ENCODE measurements at places on chromosomes 2 and 18.

GRCh38 chr2:116095636-116096035 lies 1653.2 kb downstream of the DPP10 start:
- no peak for DNase-seq

DNA sequence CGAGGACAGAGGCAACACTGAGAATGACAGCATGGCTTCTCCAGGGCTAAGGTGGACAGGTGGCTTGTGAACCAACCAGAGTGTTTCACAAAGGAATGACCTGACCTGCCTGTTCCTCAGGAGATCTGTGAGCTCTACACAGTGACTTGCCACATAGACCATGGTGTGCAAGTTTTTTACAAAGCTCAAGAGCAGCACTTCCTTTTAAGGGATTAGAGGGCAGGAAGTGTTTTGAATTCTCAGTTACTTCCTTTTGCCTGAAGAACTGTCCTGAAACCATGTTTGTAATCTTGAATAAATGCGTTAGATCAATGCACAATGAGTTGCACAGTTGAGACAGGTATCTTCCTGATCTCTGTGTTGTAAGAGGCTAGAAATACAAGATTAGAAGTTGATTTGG lies 421.9 kb downstream of the THSD7B start:
- no peak for DNase-seq

DNA sequence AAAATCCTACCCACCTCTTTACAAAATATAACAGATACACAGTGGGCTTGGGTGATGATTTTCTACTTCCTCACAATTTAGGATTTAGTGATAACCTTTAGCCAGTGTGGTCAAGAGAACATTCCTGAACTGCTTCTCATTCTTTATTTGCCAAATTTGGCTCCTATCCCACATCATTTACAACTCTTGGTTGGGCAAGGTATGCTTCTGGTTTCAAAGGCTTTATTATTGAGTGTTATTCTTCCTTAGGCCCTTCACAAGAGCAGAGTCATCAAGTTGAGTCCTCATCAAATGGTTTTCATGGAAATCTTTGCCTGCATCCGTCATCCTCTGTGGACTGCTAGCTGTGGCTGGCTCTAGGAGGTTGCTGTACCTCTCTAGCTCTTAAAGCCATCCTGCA lies 472.0 kb upstream of the ETAA1 start:
- no peak for DNase-seq

- DNase-seq: peak; percentile 22
Measured at GRCh38 chr2:121565389-121566250, 34.9 kb downstream of the RNU4ATAC start.

DNA sequence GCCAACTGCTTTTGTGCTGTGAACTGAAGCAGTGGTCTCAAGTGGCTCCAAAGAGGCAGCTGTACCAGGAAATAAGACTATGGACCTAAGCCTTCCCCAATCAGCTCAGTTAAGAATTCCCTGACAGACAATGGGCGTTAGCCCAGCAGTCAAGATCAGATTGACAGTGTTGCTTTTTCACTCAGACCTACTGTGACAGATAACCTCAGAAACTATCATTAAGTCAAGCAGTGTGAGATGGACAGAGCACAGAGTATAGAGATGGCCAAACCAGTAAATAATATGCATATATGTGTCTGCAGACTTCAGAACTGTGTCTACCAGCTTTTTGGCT lies 215.3 kb downstream of the ZFP36L2 start:
- no peak for DNase-seq

DNA sequence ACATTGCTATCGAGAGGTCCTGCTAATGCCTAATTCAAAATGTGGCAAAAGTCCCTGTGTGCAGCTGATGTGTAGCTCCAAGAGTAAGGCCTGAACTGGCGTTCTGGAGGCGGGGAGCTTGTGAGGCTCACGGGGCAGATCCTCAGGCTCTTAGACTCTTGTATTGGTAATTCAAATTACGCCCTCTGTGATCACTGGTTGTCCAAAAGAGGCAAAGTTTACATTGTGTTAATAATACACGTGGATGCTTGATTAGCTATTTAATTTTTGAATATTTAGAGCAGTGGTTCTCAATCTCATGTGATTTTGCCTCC lies 12.4 kb upstream of the CRYGA start:
- no peak for DNase-seq

GRCh38 chr18:44258086-44258485 lies 422.6 kb upstream of the SETBP1 start:
- DNase-seq: no peak

DNA sequence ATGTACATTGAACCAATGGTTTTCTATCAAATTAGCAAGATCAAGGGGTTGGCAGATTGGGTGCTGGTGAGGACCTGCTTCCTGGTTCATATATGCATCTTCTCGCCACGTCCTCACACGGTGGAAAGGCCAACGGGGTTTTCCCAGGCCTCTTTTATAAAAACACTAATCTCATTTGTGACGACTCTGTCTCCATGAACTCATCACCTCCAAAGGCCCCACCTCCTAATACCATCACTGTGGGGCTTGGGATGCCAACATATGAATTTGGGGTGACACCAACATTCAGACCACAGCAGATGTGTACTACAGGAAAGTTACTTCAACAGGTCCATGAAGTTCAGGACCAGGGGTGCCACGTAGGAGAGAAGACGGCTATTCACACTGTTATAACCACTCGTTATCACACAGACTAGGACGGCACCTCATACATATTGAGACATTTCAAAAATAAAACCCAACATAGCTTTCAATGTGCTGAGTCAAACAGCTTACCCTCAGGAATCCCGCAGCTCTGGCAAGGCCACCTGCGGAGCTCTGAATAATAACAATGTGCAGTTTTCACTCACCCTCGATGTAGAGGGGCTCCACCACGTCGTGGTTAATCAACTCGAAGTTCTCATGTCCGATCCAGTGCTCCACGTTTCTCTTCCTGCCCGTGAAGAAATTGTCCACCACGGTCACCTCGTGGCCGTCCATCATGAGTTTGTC lies 49.3 kb downstream of the UXS1 start:
- no peak for DNase-seq

DNA sequence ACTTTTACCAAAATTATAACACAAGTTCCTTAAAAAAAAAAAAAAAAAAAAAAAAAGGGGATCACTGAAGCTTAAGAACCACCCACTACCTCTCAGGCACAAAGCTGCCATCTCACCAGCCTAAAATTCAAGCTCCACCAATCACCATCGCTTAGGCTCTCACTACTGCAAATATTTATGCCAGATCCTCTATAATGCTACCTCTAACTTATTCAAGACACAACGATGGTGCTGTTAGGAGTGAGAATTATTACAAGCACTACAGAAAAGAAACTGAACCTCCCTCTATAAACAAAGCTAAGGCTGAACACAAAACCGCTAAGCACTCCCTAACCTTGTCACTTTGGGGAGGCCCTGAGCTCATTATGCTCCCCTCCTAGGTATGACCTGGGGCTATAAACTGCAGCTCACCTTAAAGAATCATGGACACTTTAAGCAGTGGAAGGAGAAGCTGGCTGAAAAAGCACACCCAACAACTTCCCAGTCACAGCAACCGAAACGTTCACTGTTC lies 3.6 kb downstream of the FZD5 start:
- no peak for DNase-seq

GRCh38 chr2:20077411-20077940 lies 26.0 kb upstream of the LAPTM4A start:
- DNase-seq: no peak

DNA sequence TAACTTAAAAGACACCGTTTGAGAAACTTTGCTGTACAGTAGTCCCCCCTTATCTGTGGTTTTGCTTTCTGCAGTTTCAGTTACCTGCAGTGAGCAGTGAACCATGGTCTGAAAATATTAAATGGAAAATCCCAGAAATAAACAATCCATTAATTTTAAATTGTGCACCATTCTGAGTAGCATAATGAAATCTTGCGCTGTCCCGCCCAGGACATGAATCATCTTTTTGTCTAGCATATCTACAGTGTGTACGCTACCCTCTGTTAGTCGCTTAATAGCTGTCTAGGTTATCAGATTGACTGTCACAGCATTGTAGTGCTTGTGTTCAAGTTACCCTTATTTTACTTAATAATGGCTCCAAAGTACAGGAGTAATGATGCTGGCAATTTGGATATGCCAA lies 6.1 kb downstream of the ARPC2 start:
- no peak for DNase-seq

DNA sequence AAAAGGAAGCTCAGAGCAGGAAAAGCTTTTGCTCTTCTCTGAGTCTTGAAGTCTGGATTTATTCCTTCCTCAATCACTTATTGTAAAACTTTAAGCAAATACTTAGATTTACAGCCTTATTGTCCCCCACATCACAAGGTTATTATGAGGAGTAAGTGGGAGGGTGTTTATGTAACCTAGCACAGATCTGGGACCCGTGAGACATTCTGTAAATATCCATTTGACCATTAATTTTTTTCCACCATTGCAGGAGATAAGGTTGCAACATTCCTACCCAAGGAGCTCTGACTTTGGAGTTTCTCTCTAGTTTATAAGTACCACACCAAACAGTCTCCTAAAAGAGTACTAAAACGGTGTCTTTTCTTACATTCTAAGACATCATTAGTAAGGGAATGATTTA lies 52.1 kb upstream of the CTIF start:
- DNase-seq: no peak

DNA sequence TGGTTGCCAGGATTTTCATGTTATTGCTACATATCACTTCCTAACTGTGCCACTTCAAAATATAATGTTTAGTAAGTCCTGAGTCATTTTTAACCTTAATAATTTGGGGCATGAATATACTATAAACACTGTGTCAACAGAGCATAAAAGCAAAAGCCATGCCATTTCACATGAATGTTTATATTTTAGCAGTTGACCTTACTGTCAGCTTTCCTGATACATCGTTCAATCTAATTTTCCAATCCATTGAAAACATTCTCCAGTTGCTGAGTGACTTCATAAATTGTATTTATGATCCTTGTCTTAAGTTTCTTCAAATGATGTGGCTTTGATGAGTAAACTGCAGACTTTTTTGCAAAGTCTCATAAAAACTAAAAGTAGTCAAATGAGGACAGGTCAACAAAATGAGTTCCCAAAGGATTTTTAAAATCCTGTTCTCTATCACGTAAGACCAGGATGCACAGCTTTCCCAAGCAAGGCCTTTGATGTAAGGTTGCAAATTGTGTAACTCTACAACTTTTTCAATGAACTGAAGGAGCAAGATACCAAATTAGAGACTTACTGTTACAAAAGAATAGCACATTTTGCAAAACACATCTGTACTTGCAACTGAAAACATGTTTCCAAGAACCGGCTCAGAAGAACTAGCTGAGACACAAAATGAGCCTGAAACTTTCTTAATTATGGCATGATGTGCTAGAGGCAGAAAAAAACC lies 117.7 kb downstream of the SATB2 start:
- DNase-seq: no peak

GRCh38 chr2:152730591-152731333 lies 12.3 kb downstream of the ARL6IP6 start:
- DNase-seq: no peak

DNA sequence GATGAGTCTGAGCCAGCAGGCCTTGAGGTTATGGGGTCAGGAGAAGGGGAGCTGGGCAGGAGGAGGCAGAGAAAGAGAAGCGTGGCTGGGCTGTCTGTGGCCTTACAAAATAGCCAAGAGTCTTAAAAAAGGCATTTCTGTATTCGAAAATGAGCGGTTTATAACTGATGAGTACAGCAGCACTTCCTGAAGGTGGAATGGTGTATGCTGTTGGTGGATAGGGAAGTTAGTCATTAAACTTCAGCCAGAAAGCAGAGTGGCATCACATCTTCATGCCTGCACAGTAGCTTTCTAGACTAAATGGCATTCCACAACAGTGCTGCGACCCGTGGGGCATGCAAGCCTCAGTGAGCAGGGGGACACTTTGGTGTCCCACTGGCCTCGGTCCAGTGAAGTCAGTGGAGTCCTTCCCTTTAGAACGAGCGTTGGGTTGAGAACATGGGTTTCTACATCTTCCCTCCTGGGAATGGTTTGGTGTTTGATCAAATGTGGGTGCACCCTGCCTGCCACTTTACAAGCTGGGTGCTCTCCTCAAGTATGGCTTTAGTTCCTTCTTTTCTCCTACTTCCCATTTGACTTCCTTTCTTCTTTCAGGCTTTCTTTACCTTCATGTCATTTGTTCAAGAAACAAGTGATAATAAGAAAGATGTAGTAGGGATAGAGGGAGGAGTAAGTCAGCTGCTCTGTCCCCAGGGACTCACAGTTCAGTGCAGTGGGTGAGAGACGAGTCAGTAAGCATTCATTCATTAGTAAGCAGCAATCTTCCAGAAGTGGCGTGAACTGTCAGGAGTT lies 96.3 kb downstream of the ARMC9 start:
- DNase-seq: no peak

GRCh38 chr2:3636586-3637310 lies 21.3 kb upstream of the ALLC start:
- no peak for DNase-seq

- DNase-seq: no peak
Measured at GRCh38 chr2:203997980-203998809, 61.6 kb downstream of the ICOS start.

- DNase-seq: no peak
Measured at GRCh38 chr18:69957747-69958146, 10.1 kb upstream of the CD226 start.

DNA sequence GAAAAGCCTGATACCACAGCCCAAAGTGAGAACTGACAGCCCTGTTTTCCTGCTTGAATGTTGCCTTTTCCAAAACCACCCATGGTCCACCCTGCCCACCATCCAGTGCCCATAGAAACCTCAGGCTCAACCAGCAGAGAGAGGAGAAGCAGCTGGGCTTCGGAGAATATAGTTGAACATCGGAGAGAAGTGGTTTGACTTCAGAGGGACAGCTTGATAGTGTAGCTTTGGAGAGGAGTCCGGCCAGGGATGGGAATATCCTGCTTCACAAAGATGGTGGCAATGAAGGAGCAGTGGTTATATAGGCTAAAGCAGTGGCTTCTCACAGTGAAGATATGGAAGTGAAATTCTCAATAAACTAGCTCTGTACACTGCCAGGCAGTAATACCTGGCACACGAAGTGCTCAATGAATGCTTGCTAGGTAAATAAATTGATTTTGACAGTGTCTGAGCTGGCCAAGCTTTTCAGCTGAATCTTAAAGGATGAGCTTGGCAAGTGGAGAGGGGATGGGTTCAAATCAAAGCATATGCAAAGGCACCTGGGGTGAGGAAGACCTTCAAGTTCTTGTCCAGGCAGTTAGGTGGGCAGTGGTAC lies 21.2 kb downstream of the AFF3 start:
- no peak for DNase-seq

DNA sequence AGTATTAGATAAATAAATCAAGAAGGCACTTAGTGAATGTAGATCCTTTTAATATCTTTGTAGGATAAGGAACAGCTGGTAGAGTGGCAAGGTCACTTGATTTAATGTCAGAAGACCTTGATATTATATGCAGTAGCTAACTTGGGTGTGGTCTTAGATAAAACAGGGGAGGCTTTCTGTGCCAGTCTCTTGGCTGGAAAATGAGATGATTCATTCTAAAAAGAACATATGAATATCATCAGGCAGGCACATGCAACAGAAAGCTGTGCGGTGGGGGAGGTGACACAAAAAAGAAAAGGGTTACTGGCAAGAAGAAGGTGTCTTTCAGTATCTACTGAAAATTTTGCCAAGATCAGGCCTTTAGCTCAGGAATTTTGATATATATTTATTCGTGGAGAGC lies 931.7 kb upstream of the CELF4 start:
- no peak for DNase-seq

- DNase-seq: no peak
Measured at GRCh38 chr2:101854877-101855276, 136.9 kb upstream of the IL1R2 start.

GRCh38 chr18:3498698-3499471 lies 48.9 kb downstream of the TGIF1 start:
- DNase-seq: no peak

- no peak for DNase-seq
Measured at GRCh38 chr2:196992466-196992865, 66.0 kb upstream of the PGAP1 start.

Data from NCI-H1092 (cell line).